HCT116 (cell line): ENCODE measurements at places on chromosomes 4 and X. TPM values are rescaled to one million over a fixed set of nuclear protein-coding genes. Genes with fewer than 3 reads are reported as not detected.

DNA sequence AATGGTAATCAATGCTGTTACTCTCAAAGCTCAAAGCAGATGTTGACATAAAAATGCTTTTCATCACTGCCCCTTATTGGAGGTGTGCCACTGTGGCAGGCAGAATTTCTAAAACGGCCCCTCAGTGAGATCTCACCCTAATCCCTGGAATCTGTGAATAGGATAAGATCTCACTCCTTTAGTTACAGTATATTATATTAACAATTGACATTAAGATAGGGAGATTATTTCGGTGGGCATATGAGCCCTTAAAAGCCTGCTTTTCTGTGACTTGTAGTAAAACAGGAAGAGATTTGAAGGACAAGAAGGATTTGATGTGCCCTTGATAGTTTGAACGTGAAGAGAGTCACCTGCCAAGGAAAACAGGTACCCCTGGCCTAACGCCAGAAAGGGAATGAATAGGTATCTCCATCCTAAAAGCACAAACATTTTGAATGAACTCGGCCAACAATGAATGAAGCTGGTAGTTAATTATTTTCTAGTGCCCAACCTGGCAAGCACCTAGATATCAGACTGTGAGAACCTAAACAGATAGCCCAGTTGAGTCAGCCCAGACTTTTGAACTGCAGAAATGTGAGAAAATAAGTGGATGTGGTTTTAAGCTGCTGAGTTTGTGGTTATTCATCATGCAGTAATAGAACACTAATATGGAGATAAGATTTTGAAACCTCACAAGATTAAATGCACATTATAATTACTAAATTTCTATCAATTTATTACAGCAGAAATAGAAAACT is 881.6 kb downstream of the PCDH18 start:
- peak; percentile 4 for DNase-seq

GRCh38 chr4:180462116-180462515 is 1781.1 kb upstream of the TENM3 start:
- no peak for DNase-seq

The FGF2 gene
- 3.8 TPM for total RNA-seq

DNA sequence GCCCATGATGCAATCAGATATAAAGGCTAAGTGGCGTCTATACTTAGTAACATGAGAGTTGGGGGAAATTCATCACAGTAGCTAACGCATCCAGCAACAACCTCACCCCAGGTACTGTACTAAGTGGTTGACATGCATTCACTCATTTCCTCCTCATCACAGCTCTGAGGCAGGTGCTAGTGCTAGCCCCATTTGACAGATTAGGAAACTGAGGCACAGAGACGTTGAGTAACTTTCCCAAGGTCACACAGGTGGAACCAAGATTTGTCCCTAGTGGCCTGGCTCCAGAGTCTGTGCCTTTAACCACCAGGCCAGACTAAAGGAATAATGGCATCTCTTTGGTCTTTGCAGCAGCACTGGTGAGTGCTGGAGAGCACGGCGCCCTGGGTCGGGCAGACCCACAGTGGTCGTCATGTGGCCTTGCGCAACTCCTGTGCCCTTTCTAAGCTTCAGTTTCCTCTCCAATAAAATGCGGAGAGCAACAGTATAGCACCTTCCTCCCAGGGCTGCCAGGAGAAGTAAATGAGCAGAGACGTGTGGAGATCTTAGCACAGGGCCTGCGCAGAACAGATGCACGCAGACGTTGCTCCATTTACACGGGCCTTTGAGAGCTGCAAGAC is 186.4 kb downstream of the BCOR start:
- no peak for DNase-seq

GRCh38 chr4:41727861-41728572 is 20.5 kb downstream of the PHOX2B start:
- DNase-seq = no peak

The LDB2 gene
- 0.12 TPM for total RNA-seq

GRCh38 chrX:40107291-40108161 is 9.8 kb upstream of the BCOR start:
- peak; percentile 77 for DNase-seq

The PASD1 gene
- not detected for total RNA-seq

DNA sequence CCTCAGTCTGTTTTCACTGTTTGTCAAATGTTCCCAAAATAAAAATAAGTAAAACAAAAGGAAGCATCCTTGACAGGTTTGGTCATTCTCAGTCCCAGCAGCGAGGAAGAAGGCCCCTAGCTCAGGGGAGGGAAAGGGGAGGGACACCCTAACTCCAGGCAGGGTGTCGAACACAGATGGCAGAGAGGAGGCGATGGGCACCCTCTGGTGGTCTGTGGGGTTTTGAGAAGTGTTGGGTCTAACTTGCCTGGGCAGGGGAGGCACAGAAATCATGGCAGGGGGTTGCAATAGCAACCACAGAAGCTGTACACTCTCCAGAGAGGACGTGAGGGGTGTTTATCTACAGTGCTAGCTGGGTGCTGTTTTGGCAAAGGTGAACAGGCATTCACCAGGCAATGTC is 229.8 kb upstream of the SFRP2 start:
- DNase-seq = no peak

The SMIM31 gene
- not detected for total RNA-seq

GRCh38 chr4:118765399-118765798 is 70.5 kb downstream of the SEC24D start:
- DNase-seq = peak; percentile 54
